Stimulated activated CD4-positive, alpha-beta T cell treated with anti-CD3 and anti-CD28 coated beads, Interleukin-4, amount 100 ng/mL, for 48 hours (primary cell): ENCODE measurements at places on chromosomes 7 and 10.

- no peak for DNase-seq
These were observed 152.3 kb downstream of the CPED1 start for GRCh38 chr7:121140790-121141189.

DNA sequence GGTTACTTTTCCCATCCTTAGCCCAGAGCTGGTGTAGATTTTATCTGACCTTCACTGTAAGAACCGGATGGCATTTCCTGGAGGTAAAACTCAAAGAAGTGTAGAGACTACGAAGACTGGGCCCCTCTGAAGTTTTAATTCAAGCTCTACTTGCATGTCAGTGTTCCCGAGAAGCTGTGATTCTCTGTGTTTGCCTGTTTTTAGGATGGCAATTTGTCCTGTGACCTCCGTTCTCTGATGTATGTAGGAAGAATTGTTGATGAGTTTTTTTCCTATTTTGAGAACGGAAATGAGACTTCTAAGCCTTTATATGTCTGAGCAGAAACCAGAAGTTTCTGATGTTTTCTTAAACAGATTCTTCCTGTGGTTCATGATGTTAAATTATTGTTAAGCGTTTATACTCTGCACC, 94.1 kb downstream of the CDCA7L start:
- DNase-seq = no peak

GRCh38 chr7:124413029-124413428, 352.6 kb downstream of the GPR37 start:
- DNase-seq = no peak

DNA sequence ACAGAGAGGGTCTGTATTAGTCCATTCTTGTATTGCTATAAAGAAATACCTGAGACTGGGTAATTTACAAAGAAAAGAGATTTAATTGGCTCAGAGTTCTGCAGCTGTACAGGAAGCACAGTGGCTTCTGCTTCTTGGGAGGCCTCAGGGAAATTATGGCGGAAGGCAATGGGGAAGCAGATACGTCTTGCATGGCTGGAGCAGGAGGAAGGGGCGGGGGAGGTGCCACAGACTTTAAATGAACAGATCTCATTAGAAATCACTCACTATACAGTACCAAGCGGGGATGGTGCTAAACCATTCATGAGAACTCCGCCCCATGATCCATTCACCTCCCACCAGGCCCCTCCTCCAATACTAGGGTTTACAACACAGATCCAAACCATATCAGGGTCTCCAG, 3.7 kb upstream of the CALU start:
- DNase-seq = no peak

DNA sequence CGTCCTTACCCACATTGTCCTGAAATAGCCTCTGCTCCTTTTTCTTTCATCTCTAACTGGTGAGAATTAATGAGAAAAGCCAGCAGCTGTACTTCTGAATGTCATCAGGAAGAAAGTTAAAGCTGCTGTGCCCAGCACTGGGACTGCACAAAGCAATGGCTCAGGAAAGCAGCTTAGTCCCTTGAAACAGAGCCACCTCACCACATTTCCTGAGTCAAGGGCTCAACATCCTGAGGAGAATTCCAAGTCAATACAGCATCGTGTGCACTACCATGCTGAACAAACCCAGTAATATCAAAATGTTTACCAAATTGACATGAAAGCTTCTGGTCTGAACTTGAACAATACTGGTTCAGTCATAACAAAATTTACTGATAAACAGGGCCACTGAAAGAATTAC, 140.1 kb downstream of the KMT2E start:
- no peak for DNase-seq

GRCh38 chr7:140649556-140650205, 9.1 kb upstream of the DENND2A start:
- DNase-seq = no peak

- DNase-seq = no peak
These were observed 3.2 kb upstream of the CLDN4 start for GRCh38 chr7:73827567-73828106.

DNA sequence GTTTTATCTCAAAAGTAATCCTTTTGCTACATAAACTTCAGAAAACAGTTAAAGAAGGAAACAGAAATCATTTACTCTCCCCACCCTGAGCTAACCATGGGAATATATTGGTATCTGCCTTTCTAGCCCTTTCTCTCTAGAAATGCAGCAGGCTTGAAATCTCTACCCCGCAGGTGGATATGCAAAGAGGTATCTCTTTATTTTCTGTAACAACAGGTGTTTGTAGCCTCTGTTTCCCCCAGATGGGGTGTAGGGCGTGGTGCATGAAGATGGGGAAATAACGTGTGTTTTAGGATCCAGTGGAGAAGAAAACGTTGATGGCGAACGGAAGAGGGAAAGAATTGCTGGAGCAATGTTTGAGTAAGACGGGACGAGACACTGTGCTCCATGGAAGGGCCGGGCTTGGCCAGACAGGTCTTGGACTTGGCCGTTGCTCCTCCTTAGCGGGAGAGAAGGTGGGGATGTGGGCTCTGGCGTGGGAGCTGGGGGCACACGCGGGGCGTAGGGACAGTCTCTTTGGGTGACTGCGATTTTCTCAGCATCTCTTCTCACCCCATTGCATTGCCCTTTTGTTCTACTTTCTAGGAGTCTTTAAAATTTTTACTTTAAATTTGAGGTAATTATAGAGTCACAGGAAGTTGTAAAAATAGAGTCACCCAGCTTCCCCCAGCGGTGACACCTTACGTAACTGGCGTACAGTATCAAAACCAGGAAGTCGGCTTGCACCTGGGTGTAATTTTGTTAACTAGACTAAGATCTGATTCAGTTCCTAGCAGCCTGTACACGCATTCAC, 82.9 kb downstream of the ELFN1 start:
- no peak for DNase-seq

- DNase-seq = no peak
These were observed 6.0 kb downstream of the PDLIM1 start for GRCh38 chr10:95284807-95285206.

GRCh38 chr10:110500515-110500905, 2.8 kb downstream of the DUSP5 start:
- DNase-seq = no peak

GRCh38 chr7:117051808-117052207, 98.5 kb downstream of the ST7 start:
- no peak for DNase-seq

DNA sequence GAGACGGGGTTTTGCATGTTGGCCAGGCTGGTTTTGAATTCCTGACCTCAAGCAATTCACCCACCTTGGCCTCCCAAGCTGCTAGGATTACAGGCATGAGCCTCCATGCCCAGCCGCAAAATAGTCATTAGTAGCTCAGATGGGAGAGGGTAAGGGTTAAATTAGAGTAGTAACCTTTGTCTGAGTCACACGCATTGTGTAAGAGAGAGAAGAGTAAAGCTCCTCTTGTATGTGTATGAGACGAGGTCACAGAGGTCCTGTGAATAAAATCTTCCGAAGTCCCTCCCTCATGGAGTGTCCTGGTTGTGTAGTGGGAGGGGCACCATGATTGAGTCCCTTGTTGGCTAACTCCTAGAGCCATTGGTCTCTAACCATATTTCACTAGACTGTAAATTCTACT, 85.2 kb upstream of the CDC14C start:
- DNase-seq = no peak

DNA sequence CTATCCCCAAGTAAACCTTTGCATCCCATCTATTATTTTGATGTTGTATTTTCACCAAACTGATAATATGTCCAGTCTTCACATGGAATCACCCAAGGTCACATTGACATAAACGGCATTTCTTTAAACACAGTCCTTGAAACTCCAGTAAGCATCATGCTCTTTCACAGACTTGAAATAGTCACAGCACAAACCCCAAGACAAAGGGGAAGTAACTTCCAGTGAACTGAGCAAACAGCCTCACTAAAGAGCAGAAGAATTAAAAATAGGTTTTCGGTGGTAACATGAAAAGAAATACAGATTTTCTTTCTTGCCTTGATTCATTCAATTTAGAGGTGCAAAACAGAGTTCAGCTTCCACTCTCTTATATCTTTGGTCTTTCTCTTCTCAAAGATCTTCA, 253.7 kb downstream of the SFMBT2 start:
- DNase-seq = no peak

DNA sequence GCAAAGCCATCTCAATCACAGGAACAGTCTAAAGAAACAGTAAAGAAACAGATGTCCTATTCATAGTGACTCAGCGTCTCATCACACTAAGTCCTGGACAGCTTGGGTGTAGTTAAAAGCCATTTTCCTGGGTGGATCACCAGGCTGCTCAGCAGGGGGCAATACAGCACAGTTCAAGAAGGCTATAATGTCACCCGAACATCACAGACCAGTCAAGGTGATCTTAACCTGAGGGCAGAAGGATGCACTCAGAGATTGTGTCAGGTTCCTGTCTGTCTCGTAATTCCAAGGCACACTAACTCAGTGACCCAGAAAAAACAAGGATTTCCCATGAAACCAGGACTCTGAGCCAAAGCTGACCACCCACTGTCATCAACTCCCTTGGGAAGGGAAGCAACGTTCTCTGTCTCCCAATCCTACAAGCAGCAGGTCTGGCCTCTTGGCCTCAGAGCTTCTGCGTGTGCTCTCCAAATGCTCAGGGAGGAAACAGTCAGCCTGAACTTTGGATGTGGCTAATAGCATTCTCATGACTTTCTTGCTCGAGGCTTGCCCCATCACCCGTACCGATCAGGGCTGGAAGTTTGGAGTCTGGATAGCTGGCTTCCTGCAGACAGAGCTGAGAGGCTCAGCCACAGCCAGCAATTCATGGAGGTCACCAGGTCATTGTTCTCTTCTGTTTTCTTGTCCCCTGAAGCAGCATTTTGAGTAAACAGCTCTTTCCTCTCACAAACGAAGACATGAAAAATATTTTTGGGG, 90.4 kb upstream of the FAM171A1 start:
- DNase-seq = no peak

GRCh38 chr10:124240839-124241291, 147.5 kb upstream of the CHST15 start:
- DNase-seq = no peak

DNA sequence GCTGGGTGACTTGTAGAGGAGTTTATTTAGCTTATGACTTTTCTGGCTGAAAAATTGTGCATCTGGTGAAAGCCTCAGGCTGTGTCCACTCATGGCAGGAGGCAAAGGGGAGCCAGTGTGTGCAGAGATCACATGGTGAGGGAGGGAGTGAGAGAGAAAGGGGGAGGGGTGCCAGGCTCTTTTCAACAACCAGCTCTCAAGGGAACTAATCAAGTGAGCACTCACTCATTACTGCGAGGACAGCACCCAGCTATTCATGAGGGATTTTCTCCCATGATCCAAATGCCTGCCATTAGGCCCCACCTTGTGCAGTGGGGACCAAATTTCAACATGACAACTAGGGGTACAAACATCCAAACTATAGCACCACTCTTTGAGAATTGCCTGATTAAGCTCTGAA, 590.2 kb downstream of the MAGI2 start:
- no peak for DNase-seq

DNA sequence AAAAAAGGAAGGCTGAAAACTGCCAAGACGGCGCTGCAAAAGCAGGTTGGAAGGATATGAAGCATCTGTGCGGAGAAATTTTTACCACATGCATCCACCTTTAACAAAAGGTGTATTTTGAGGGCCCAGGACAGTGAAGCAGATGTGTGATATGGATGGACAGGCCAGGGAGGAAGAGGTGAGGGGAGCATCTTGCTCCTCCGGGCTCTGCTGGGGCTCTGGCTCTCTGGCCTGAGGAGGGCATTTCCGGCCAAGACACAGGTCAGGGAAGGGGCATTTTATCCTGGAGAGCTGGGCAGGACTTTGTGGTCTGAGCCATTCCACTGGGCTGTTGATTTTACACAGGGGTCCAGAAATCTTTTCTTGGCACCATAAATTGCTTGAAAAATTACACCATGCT, 175.1 kb downstream of the ZMYND11 start:
- DNase-seq = no peak

GRCh38 chr7:142604671-142605070, 144.6 kb upstream of the PRSS1 start:
- no peak for DNase-seq

GRCh38 chr10:116286626-116287200, 13.7 kb upstream of the GFRA1 start:
- no peak for DNase-seq

GRCh38 chr10:63115732-63116383, 17.3 kb upstream of the NRBF2 start:
- no peak for DNase-seq

DNA sequence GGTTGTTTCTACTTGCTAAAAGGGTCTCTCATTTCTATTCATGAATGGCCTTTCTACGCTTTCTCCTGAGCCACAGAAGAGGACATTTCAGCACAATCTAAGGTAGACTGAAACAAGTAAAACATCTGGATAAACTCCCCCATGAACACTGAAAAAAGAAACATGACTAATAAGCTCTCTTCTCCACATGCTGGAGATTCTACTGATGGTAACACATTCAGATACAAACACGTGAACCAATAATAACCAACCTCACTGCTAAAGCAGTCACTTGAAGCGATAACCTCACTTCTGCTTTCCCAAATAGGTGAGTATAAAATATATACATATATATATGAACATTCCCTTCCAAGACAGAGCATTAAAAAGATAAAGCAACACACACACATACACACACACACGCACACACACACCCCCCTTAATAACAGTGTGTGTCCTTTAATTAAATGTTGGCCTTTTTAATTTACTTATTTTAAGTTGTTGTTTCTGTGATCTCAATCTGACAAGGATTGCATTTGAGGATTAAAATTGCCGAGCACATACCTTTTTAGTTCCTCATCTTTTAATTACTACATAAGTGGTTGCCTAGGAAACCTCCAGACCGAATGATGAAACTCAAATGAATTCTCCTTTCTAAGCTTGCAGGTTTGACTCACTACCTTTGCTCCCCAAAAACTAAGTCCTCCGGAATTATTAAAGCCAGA, 292.4 kb upstream of the KLF14 start:
- DNase-seq = no peak

DNA sequence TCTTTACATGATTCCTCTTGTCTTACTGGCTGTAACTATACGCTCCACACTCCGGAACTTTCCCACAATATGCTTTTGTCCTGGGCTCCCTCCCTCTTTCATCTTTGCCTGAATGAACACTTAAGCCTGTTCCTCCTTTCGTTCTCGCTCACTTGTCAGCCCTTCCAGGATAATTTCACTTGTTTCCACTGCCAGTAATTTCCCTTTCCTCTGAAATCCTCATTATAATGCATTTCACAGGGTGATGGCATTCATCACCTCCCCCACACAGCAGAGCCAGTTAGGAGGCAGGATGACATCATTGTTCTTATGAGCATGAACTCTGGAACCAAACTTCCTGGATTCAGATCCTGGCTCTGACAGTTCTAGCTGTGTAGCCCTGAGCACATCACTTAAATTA, 372.6 kb downstream of the GPR158 start:
- DNase-seq = no peak

- no peak for DNase-seq
These were observed 18.6 kb upstream of the GATA3 start for GRCh38 chr10:8035641-8036470.

DNA sequence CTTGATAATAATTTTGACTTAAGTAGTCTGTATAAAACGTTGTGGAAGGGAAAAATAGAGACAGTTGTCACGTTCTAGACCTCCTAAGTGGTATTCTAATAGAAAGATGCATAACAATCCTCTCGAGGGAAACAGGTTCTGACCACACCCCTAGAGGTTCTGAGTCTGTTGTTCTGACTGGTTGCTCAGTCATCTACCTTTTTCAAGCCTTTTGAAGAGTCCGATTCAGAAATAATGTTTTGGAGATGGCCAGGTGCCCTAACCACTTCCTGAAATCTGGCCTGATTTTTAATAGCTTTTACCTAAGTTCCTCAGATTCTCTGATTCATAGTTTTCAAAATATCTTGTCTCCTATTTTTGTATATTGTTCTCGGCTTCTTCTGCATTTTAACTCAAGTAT, 175.6 kb downstream of the HDAC9 start:
- no peak for DNase-seq
